NCI-H446 treated with DMSO at 0.1 percent for 48 hours (cell line): ENCODE measurements at places on chromosomes 2 and 18.

- no peak for DNase-seq
These were observed 17.4 kb downstream of the RTTN start for GRCh38 chr18:70188113-70188512.

- DNase-seq = no peak
These were observed 39.8 kb downstream of the ADCYAP1 start for GRCh38 chr18:944440-944839.

DNA sequence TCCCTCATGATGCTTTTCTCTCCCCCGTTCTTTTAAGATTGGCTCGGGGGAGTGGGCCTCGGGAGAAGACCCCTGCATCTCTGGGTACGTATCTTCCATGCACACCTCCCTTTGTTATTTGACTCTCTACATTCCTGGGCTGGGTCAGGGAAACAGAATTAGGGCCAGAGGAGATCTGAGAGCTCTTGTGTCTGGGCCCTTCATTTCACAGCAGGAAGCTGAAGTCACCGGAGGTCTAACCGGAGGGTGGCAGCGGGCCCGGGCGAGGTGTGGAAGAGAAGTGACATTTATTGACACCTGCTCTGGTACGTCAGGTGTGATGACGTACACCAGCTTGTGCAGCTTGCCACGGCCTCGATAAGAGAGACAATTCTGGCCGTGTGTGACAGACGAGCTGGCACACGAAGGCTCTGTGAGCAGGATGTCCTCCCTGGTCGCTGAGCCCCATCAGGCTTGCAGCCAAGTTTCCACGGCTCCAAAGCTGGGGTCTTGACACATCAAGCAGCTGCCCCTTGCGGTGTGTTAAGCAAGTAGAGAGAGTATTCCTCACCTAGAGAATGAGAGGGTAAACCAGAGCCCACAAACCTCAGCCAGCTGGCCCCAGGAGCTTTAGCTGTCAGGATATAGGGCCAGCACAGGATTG, 30.4 kb downstream of the TOGARAM2 start:
- DNase-seq = no peak

- no peak for DNase-seq
These were observed 395.0 kb upstream of the TCF4 start for GRCh38 chr18:55982992-55983391.

DNA sequence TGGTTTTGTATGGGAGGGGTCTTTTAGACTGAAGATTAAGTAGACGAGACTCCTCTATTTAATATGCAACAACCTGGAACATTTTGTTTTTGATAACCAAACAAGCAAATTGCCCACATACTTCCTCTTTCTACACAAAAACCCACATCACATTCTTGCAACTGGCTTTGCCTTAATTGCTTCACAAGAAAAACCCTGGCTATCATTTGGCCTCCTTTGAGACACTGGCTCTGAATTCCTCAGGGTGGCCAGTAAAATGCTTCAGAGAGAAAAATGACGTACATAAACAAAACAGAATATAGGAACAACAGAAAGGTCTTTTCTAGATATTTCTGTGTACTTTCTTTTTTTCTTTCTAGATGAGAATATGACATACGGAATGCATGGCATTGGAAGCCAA, 103.0 kb downstream of the TRIB2 start:
- DNase-seq = no peak

- DNase-seq = no peak
These were observed 18.6 kb downstream of the LONRF2 start for GRCh38 chr2:100303744-100304143.

DNA sequence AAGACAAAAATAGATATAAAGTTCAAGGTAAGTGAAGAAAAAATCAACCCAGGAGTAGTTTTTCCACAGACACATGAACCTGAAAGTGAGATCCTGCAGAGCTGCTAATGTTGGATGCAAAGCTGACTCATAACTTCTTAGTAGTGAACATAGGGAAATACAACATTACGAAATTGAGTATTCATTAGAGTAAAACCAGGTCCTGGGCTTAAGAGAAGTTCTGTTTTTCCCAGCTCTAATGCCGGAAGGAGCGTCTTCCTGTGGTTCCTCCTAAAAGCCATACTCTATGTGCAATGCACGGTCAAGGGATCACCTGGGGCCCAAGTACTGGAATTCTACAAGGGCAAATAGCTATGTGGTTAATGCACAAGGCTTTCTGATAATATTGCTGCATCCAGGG, 141.7 kb downstream of the RBMS1 start:
- no peak for DNase-seq

DNA sequence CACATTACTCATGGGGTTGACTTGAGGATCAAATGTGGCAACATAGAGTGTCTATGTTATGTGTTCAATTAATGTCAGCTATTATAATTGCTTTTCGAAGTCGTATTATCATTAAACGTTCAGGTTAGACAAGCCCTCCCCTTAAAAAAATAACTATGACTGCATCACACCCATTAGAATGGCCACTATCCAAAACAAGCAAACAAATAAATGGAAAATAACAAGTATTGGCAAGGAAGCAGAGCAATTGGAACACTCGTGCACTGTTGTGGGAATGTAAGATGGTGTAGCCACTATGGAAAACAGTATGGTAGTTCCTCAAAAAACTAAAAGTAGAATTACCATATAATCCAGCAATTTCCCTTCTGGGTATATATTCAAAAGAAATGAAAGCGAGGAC, 10.0 kb upstream of the CTIF start:
- no peak for DNase-seq

GRCh38 chr2:121884511-121884921, 129.1 kb downstream of the TSN start:
- DNase-seq = no peak

- DNase-seq = no peak
These were observed 79.5 kb downstream of the TMEM163 start for GRCh38 chr2:134639265-134639664.

- DNase-seq = no peak
These were observed 49.2 kb downstream of the PLB1 start for GRCh38 chr2:28544922-28545589.

DNA sequence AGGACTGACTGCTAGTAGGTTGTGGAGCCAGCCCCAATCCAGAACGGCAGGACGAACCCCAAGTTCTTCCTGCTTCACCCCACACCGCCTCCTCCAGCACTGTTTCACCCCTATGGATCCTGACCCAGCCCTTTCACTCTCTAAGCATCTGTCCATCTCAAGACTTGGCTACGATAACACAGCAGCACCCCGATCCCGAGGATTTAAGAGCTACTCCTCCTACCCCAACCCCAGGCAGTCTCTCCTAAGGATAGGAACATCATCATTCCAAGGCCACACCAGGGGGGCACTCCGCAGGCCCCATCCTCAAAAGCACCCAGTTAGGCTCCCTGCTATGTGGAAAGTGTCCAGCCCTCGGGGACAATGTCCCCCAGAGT, 645 bp downstream of the KCTD18 start:
- DNase-seq = no peak

DNA sequence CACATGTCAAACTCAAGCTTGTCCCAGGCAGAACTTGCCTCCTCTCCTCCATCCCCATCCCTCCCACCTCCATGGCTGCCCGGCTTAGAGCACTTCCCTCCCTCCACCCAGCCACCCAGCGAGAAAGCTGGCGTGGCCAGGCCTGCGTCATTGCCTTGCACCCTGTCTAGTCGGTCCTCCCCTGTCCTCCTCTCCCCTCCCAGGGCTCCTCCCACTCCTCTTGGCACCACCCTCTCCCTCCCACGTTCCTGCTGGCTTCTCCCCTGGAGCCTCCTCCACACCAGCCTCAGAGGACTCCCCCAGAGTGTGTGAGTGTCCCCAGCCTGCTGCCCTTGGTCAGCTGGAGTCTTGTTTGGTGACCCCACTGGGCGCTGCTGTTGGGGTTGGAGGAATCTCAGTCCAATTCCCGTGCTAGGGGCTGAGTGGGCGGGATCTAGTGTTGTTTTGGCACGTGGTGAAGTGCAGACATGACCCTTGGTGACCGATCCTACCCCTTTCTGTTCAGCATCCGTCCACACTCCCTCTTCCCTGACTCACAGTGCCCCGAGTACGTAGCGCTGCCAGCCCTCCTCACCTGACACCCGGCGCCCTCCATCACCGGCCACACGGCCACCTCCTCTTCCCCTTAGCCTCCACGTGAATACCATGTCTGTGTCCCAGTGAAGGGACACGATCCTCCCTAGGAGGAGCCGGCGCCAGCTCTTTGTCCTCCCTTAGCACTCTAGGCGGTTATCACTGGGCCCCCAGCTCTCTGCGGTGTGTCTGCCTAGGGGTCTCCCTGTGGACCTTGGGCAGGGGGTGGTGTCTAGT, 41.4 kb downstream of the ATP6V1C2 start:
- no peak for DNase-seq

GRCh38 chr2:234967201-234967869, 15.5 kb downstream of the SH3BP4 start:
- DNase-seq = no peak

- DNase-seq = no peak
These were observed 21.2 kb downstream of the CNTNAP5 start for GRCh38 chr2:124046332-124046731.

- DNase-seq = no peak
These were observed 50.8 kb upstream of the FANCL start for GRCh38 chr2:58291726-58292438.

DNA sequence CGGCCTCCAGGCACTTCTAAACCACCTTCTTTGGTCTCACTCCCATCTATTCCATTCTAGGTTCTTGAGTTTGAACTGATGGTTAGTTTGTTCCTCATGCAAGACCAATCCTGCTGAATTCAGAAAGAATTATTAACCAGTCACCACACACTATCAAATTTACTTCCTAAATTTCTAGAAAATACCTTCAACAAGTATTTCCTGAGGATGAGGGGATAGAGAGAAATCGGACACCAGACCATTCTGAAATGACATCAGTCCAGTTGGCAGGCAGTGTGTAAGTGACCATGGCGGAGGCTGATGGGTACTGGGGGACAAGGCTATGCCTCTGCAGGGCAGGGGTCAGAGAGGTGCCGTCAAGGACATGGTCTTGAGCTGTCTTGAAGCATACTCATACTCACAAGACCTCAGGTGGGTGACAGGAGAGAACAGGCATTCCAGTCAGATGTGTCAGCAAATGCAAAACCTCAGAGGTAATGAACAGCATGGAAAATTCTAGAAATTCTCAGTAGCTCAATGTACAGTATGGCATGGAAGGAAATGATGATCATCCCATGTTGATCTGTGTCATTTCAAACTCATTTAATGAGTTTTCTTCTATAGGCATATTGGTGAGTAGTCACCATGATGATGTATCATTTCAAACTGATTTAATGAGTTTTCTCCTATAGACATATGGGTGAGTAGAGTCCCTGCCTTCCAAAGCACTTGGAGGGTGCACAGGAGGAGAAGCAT, 119.6 kb downstream of the DDX1 start:
- no peak for DNase-seq
